ENCODE measurements at places on chromosomes 6 and 20.
A peak's percentile ranks its signal among the peaks of the same experiment; 100 is the strongest.

DNA sequence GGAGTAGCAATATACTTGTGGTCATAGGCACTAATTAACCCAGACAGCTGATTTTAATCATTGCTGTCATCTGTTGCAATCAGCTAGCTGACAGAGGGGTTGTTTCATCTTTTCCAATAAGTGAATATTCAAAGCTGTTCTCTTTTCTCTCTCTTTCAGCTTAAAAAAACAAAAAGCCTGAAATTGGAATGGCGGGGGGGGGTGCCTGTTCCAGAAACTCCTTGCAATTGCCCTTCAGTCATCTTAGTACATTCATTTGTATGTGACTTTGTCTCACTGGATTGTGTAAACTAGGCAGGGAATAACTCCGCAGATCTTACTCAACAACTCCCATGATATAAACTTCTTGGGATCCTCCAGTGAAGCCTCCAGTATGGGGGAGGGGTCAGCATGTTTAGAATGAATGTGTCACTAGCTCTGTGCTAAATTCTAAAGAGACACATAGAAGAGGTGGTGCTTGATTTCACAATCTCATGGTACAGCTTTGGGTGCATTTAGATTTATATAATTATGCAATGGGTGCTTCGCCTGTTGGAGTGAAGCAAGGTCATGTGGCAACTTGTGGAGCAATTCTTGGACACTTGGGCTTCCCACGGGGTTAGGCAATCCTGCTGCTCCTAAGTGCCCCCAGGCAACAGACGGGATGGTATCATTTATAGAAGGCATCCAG is 40.1 kb downstream of the SLC24A3 start:
- peak; percentile 14 for DNase-seq

DNA sequence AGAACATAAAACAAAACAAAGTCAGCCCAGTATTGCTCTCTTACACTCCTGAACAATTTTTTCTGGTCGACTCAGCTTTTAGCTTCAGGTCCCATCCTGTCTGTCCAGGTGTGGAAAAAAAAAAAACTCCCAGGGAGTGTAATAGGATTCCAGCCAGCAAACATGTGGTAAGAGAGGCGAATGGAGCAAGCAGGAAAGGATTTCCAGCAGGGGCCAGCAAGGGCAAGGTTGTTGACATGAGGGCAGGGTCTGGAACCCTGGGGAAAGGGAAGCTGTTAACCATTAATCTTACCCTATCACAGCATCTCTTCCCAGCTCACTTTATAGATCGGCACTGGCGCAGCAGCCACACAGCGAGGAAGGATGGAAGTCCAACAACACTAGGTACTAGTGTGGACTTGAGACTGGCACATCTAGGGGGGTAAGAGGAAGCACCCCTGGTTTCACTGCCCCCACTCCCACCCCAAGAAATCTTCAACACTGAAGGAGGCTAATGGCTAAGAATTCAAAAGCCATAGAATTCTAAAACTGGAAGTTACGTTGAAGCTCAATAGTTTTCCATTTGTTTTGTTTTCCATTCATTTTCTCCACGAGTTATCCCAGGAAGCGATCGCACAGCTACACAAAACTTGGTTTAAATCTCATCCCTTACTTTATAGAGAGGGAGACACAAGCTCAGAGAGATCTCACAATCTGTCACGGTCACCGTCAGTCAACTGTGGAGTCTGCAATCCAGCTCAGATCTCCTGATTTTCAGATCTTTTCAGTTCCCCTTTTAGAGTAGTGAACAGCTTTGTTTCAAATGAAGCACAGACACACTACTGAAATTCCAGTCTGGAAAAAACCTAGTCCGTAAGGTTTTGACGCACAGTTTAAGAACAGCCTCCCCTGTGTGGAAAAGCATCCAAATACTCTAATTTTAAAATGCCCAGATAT is 53.3 kb downstream of the SLC22A23 start:
- no peak for DNase-seq

GRCh38 chr20:35674921-35675320 is 10.2 kb upstream of the CPNE1 start:
- DNase-seq: no peak

DNA sequence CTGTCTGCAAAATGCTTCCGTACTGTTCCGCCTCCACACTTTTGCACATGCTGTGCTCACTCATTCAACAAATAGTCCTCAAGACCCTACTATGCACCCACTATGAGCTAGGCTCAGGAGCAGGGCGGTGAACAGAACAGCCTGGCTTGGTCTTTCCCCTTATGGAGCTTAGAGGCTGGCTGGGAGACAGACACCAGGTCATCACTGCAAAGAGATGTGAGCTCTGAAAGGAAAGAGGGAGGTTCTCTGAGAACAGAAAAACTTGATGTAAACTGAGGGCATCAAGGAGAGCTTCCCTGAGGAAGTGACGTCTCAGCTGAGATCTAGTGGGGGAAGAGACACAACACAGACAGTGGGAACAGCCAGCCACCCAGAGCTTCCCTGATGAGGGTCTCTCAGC is 31.0 kb upstream of the TGM2 start:
- no peak for DNase-seq

DNA sequence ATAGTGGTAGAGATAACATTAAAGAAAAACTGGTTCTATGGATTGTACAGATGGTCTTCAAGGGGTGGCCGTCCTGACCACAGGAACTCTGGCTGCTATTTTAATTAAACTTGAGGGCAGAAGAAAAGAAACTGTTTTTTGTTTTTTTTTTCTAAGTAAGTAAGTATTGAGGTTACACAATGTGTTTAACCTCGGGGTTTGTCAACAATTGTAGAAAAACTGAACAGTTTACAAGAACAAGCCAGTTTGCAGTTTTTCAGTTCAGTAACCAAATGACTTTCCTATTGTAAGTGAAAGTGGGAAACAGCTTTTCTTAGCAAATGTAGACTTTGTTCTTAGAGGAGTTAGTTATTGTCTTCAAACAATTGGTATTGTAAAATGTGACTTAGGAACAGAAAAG is 77.0 kb downstream of the PLCB1 start:
- no peak for DNase-seq

DNA sequence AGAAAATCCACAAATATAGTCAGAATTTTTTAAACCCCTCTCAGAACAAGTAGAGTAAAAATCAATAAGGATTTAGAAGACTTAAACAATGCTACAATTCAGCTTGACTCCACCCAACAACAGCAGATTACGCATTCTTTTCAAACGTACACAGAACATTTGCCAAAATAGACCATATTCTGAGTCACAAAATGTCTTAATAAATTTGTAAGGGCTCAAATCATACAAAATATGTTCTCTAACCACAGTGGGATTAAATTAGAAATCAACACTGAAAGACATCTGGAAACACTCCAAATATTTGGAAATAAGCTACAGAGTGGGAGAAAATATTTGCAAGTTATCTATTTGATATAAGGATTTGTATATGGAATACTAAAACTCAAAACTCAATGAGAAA is 164.2 kb upstream of the AKAP12 start:
- DNase-seq: no peak

Data from AG04449 (cell line).